HepG2 (cell line): ENCODE measurements at places on chromosomes 2 and 18.

- no peak for DNase-seq
These were observed 11.2 kb downstream of the SLC40A1 start for GRCh38 chr2:189569295-189569910.

GRCh38 chr2:11753452-11753885 is 7.0 kb downstream of the LPIN1 start:
- no peak for DNase-seq

- no peak for DNase-seq
These were observed 284.4 kb downstream of the RBM43 start for GRCh38 chr2:150977296-150977695.

GRCh38 chr18:11034884-11035283 is 114.5 kb downstream of the PIEZO2 start:
- peak; percentile 27 for DNase-seq

DNA sequence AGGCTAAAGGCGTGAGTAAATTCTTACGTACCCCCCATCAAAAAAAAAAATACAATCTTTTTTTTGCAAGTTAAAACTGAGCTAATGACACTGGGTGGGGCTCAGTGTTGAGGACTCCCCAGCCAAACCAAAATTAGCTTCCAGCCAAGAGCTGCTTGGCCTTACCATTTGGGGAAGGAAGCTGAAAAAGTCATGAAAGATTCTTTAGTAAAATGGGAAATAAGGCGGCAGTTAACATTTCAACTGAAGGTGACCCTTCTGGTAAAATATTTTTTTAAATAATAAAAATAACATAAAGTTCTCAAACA is 16.4 kb downstream of the SMAD7 start:
- no peak for DNase-seq

GRCh38 chr2:13616616-13617015 is 899.9 kb downstream of the TRIB2 start:
- DNase-seq = no peak

DNA sequence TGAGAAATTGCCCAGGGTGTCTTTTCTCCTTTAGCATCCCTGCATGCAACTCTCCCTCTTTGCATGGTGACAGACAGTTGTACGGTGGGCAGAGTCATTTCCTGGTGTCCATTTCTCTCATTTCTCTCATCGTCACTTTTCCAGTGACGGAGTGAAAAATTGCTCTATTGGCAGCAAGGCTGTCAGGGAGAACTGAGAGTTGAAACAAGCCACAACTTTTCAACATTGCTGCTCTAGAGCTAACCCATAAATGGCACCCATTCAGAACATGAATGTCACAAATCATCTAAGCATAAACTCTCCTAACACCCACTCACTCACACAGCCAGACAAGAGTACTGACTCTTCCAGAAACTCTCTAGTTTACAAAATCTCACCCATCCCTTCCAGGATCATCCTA is 55.7 kb downstream of the ZC3H8 start:
- no peak for DNase-seq

- DNase-seq = no peak
These were observed 104.9 kb downstream of the MYO3B start for GRCh38 chr2:170282851-170283250.

DNA sequence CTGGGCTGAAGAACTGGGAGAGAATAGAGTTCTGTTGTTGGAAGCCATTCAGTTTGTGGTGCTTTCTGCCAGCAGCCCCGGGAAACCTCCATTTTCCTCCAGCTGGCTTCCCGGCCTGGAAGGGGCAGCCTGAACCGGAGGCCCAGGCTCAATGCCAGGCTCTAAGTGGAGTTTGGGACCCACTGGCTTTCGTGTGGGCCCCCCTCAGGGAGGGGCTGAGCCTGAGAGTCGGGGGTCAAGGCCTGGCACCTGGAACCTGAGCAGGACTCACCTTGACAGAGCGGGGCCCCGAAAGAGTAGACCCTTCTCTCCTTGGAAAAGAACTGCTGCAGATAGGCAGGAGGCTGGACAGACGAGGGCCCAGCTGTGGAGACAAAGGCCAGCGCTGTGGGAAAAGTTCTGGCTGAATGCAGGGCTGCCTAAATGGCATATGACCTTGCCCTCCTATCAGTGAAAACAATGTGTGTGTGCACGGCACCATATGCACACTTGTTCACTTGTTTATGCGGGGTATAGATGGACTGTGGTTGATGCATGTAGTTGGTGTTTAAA is 34.8 kb upstream of the ASB18 start:
- DNase-seq = no peak

GRCh38 chr2:66109419-66109818 is 325.5 kb upstream of the MEIS1 start:
- DNase-seq = no peak

DNA sequence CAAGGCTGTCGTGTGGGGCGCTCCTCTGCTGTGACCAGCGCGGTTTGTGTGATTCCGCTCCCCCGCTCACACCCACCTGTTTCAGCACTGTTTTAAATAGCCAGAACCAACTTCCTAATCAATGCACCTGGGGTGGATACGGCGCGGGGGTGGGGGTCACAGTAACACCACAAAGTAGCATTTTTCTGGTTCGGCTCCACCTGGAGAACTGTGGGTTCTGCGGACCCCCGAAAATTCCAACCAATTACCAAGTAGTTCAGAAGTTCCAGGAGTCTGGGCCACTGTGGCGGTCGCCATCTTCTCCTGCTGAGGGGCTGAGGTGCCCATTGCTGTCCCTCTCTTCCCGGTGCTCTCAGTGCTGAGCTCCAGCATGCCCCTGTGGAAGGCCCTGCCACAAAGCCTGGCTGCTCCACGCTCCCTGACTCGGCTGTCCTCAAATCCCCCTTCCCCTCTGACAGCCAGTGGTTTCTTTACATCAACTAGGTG is 79.4 kb downstream of the GFPT1 start:
- DNase-seq = no peak

GRCh38 chr2:227106845-227107759 is 56.9 kb downstream of the COL4A4 start:
- peak; percentile 73 for DNase-seq

DNA sequence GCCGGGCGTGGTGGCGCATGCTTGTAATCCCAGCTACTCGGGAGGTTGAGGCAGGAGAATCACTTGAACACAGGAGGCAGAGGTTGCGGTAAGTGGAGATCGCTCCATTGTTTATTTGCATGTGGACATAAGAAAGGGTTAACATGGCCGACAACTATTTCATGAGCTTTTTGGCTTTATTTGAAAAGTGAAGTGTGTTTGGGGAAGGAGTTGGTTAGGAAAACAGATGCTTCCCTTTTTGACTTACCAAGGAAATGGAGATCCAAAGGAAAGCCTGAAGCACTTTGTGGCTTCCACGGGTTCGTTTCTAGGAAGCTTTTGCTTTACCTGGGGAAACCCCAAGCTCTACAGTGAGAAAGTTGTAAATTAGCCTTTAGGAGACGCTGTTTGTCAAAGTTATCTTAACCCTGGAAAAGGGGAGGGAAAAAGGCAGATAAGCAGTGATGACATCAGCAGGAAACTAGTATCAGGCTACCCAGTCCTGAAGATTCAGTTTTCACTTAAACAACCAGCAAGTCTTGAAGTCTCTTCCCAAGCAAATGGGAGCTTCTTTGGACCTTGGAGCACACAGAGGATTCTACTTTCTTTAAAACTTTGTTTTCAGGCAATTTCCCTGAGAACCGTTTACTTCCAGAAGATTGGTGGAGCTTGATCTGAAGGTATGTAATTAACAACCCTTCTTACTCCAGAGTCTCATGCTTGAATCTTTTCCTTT is at the start of gene CASP10:
TSS of gene CASP10 (plus strand) at position 492 of the 715 bp plus-strand sequence. CDS start 2,637 bp downstream, outside the sequence.
- DNase-seq = peak; percentile 94

GRCh38 chr2:159094173-159094737 is 125.8 kb downstream of the TANC1 start:
- no peak for DNase-seq

- DNase-seq = no peak
These were observed 464.2 kb downstream of the MEIS1 start for GRCh38 chr2:66899109-66899508.

DNA sequence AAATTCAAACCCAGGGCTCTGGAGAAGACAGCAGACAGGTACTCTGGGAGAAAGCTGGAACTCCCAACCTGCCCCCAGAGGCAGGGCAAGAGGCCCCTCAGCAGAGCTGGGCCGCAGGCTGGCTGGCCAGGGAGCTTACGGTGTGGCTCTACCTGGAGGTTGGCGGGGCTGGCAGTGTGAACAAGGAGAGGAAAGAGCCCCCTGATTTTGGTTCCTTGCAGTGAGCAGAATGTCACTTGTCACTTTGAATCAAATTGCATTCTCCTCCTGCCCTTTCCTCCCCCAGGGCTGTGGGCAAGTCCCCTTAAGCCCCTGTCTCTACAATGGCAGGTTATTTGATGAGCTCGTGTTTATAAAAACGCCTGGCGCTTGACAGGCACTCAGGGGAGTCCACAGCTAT is 32.6 kb downstream of the MYO7B start:
- DNase-seq = no peak

- no peak for DNase-seq
These were observed 114.1 kb upstream of the PKDCC start for GRCh38 chr2:41933585-41934320.

GRCh38 chr2:163604941-163605555 is 130.8 kb downstream of the FIGN start:
- no peak for DNase-seq

DNA sequence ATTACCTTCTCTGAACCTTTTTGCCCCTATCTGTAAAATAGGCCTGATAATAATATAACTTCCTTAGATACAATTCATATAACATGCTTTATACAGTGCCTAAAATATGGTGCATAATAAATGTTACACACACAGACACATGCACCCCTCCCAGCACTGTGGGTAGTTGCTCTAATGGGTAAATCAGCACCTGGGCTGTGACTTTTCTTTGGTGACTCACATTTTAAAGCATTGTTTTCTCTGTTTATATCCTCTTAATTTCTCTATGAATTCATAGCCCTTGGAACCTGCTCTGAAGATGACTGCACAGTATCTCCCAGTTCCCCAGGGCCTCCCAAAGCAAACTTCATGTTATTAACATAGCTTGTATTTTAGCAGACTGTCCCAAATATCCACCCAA is 248.2 kb upstream of the TNP1 start:
- DNase-seq = no peak

GRCh38 chr18:32368991-32369390 is 101.7 kb downstream of the GAREM1 start:
- no peak for DNase-seq

DNA sequence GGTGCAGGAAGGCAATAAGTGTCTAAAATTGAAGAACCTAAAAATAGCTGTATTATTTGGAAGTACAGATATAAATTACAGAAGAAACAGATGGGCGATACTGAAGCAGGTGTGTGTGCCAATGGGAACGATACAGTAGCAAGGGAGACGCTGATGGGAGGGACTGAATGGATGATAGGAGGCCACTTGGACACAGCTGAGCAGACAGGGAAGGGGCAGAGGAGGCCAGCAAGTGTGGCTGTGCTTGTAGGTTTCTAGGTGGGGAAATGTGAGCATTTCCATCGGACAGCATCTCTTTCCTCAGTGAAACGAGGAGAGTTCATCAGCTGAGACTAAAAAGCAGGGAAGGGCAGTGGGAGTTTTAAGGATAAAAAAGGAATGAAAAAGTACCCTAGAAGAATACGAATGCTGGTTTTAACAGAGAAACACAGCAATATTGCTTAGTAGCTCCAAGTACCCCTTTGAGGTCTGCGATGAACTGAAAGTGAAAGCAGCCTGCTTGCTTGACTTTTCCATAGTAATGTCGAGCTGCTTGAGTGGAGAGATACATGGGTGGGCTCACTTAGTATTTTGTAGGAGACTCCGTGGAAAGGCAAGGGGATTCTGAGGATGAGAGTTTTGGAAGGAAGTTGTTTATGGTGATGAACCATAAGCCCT is 91.7 kb upstream of the EPC2 start:
- no peak for DNase-seq

DNA sequence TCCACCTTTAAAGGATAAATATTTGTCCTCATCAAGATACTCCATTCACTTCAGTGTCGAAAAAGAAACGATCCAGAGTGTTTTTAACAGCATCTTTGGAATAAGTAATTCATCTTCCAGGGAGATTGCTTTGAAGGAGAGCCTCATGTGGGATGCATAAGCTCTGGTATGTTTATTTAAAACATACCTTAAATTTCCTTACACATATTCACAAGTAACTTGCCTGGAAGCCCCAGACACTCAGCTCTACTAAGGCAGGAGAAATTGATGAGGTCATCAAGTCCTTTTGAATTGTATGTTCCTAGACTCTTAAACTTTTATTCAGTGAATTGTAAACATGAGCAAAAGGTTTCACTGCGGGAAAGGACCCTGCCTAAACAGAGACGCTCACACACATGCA is 103.0 kb downstream of the CDK15 start:
- DNase-seq = no peak

DNA sequence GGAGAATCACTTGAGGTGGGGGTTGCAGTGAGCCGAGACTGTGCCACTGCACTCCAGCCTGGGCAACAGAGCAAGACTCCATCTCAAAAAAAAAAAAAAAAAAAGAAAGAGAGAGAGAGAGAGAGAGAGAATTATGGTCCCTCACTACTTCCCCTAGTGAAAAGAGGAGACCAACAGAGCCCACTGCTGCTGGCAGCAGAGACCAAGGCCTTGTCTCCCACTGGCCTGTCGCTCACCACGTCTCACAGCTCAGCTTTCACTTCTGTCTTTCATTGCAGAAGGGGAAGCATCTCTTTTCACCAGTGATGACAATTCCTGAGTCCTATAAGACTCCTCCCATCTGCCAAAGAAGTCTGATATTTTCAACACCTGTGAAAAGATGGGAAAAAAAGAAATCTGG is 81.3 kb downstream of the CLHC1 start:
- DNase-seq = no peak

- DNase-seq = no peak
These were observed 226.4 kb upstream of the HS6ST1 start for GRCh38 chr2:128545085-128545484.

DNA sequence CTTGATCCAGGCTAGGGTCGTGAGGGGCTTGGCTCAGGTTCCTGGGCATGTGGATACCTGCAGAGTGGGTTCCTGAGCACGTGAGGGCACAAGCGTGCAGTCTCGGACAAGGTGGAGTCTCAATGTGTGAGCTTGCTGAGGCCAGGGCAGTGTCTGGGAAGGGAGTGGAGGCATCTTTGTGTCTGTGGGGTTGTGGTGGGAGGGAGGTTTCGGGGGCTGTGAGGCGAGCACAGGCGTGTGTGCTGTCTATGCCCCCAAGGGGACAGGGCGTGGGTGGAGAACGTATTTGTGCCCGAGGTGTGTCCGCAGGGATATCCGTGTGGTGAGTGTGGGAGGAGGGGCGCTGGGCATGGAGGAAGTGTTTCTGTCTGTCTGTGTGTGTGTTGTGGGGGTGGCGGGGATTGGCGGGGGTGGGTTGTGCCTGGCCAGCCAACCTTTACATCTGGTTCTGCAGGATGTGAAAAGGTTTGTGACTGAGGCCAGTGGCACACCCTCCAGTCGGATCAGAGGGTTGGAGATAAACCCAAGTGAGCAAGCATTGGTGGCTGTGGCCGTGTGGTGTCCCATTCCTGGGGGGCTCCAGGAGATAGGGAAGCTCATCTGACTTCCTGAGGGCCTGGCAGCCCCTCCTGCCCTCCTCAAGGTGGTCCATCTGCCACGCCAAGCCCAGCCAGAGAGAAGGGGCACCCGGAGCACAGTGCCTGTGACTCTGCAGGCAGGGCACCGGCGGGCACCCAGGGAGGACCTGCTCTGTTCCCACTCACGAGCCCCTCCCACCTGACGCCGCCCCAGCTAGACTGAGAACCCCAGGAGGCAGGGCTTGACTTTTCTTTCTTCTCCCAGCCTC is 57.1 kb downstream of the ZFP36L2 start:
- no peak for DNase-seq

- no peak for DNase-seq
These were observed 279.2 kb downstream of the ALPK2 start for GRCh38 chr18:58349650-58350049.
